Activated naive CD8-positive, alpha-beta T cell treated with anti-CD3 and anti-CD28 coated beads, Interleukin-2, amount 50 U/mL, for 16 hours (primary cell): ENCODE measurements at places on chromosomes 2 and 18.

- no peak for DNase-seq
Measured at GRCh38 chr2:141411419-141411818, 719.4 kb downstream of the LRP1B start.

DNA sequence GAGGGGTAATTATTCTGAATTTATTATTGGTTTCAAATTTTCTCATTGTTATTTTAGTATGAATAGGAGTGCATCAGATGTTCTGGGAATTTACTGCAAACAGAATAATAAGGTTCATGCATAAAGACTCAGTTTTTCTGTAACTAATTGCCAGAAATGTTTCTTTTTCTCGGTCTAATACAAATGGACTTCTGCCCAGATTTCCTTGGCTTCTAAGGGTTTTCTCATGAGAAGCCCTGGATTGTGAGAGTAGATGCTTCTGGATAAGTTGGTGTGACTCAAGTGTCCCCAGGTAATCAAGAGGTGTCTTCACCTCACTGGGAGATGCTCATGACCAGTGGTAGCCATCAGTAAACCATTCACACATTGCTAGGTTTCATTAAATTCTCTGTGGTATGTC, 78.5 kb downstream of the CCDC85A start:
- DNase-seq, result no peak

GRCh38 chr2:48089644-48090043, 183.3 kb upstream of the FBXO11 start:
- no peak for DNase-seq

DNA sequence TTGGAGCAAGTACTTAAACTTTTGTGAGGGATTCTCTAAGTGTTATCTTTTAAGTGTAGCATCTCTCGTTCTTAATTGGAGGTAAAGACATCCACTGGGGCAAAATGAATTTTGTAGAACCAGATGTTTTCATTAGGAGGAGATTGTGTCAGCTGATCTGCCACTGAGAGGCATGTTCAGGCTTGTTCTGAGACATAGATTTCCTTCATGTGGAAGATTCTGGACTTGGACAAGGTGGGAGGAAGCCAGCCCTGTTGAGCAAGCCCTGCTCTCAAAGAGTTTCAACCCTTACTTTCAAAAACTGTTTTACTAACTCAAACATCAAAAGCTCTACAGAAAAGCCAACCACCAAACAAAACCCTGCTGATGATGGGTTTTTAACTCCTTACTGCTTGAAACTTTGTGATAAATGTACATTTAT, 6.5 kb downstream of the MAP4K4 start:
- no peak for DNase-seq

- no peak for DNase-seq
Measured at GRCh38 chr2:78992807-78993517, 32.5 kb upstream of the REG3G start.

- DNase-seq, result no peak
Measured at GRCh38 chr2:201891676-201892075, 85.3 kb downstream of the CDK15 start.

- DNase-seq, result no peak
Measured at GRCh38 chr2:216842636-216843035, 17.2 kb downstream of the TNP1 start.

DNA sequence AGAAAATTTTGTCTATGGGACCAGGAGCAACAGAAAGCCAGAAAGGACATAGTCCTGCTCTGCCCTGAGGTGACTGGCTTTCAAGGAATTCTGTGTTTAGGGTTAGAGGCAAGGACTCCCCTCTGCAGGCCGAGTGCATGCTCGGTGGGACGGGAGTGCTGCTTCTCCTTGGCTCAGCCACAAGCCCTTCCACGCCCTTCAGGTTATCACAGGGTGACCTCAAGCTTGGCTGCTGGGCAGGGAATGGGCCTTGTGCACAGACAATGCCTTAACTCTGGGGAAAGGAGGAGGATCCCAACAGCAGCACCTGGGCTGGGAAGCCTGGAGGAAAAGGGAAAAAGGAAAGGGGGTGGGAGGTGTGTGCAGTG, 32.8 kb downstream of the FAM178B start:
- DNase-seq, result no peak

GRCh38 chr2:77169426-77169825, 352.8 kb downstream of the LRRTM4 start:
- no peak for DNase-seq

- no peak for DNase-seq
Measured at GRCh38 chr2:143615562-143615961, 486.3 kb downstream of the ARHGAP15 start.

DNA sequence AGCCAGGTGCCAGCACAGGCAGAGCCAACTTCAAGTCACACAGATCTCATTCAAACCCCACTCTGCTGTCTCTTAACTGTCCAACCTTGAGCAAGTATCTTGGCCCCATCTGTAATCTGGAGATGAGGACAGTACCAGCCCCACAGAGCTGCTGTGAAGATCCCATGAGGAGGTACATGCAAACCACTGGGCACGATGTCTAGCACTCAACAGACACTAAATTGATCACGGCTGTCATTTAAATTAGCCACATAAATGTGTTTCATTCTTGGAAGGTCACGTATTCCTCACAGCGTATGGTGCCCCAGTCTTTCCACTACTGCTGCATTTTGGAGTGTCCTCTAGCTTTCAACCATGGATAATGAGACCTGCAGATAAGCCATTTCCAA, 167.6 kb upstream of the ID2 start:
- DNase-seq, result no peak

- no peak for DNase-seq
Measured at GRCh38 chr2:41101281-41101680, 649.4 kb upstream of the SLC8A1 start.

DNA sequence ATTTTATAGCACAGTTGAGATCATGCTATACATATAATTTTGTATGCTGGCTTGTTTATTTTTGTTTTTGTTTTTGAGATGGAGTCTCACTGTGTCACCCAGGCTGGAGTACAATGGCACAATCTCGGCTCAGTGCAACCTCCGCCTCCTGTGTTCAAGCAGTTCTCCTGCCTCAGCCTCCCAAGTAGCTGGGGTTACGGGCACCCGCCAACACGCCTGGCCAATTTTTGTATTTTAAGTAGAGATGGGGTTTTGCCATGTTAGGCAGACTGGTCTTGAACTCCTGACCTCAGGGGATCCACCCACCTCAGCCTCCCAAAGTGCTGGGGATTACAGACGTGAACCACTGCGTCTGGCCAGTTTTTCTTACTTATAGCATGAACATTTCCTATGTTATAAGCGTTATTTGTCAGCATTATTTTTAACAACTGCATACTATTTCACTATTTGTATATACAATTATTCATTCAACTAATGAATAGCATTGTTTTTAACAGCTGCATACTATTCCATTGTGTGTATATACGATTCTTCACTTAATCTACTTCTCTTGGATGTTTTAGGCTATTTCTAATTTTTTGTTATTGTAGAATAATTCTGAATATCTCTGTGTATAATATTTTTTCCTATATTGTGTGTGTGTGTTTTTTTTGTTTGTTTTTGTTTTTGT, 3.5 kb downstream of the EHD3 start:
- DNase-seq, result no peak

- no peak for DNase-seq
Measured at GRCh38 chr18:6434481-6434880, 19.8 kb upstream of the L3MBTL4 start.

- no peak for DNase-seq
Measured at GRCh38 chr2:56088411-56088810, 95.4 kb upstream of the CCDC85A start.

DNA sequence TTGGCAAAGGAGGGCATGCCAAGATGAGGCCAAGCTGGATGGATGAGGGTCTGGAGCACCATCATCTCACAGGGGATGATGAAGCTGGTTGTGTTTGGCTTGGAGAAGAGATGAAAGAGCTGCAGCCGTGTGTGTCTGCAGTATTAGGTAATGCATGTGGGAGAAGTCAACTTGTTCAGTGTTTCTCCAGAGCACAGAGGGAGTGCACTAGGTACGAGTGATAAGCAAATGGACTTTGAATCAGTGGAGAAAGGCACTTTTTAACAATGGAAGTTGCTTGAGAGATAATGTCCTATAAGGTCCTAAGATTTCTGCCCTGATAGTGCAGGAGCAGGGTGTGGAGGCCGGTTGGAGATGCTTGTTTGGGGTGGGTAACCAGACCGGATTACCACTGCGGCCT, 36.0 kb downstream of the SLC14A2 start:
- DNase-seq, result no peak

- DNase-seq, result no peak
Measured at GRCh38 chr2:236662231-236663185, 92.9 kb downstream of the ACKR3 start.

DNA sequence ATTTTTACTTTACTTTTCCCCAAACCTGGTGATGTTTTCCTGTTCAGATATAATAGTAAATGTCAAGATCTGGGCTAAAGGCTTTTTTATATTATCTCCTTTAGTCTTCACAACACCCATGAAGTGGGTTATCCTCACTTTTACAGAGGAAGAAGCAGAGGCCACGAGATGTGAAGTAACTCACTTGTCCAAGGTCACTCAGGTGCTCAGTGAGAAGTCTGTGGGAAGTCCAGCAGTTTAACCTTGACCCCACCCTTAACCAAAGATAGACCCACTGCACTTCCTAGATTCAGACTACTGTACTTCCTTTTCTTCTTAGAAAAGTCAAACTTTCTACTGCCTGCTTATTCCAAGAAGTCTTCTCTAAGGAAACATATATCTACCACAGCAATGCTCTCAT, 56.3 kb upstream of the STAT1 start:
- no peak for DNase-seq

- DNase-seq, result no peak
Measured at GRCh38 chr18:26159353-26159752, 25.7 kb downstream of the PSMA8 start.
